ENCODE measurements at places on chromosomes 7 and 10. TPM values are rescaled to one million over a fixed set of nuclear protein-coding genes. Genes with fewer than 3 reads are reported as not detected.

DNA sequence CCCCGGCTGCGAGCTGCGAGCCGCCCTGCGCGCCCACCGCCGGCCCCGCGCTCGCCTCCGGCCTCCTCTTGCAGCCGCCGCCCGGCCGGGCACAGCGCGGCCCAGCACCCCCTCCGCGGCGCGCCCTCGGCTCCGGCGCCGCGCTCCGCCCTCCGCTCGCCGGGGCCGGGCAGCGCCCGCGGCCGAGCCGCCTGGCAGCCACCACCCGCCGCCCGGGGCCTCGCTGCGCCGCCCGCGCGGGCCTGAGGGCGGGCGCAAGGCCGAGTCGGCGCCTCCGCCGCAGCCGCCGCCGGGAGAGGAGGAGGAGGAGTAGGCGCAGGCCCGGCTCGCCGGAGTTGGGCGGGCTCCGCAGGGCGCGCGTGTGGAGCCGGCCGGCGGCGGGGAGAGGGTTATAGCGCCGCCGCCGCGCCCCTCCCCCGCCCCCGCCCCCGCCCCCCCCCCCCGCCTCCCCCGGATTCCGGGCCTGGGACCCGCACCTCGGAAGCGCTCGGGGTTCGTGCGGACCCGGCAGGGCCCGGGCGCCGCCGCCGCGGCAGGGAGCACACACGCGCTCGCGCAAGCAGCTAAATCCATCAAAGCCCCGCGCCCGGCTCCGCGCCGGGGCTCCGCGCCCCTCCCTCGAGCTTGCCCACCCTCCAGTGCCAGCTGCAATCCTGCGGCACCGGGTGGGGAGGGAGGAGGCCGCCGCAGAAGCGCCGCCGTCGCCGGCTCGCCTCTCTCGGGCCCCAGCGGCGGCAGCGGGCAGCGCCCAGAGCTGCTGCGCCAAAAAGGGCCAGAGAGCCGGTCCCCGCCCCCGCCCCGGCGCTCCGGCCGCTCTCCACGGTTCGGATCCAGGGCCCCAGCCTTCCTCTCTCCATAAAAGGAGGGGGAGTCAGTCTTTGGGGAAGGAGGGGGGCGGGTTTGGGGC lies at the start of gene PDGFA:
Gene PDGFA (minus strand): TSS at position 363 of the 907 bp plus-strand sequence. CDS start 845 bp downstream, outside the sequence.
- DNase-seq: no peak

Gene BMPER
- not detected for total RNA-seq

DNA sequence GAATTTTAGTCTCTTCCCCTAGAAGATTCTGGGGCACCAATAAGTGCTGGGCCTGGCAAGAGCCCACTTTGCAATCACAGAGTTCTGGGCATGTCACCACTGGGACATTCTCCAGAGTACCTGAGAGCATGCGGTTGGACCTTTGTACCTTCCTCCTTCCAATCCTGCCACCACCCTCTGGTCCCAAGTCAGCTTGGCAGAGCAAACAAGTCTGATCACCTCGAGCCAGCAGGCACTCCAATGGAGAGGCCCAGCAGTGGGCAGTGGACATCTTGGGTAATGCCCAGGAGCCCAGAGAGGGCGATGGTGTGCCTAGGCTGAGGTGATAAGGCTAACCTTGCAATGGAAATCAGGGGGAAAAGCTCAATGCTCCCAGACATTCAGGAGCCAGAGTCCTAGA lies 43.4 kb downstream of the SH3PXD2A start:
- DNase-seq: no peak

DNA sequence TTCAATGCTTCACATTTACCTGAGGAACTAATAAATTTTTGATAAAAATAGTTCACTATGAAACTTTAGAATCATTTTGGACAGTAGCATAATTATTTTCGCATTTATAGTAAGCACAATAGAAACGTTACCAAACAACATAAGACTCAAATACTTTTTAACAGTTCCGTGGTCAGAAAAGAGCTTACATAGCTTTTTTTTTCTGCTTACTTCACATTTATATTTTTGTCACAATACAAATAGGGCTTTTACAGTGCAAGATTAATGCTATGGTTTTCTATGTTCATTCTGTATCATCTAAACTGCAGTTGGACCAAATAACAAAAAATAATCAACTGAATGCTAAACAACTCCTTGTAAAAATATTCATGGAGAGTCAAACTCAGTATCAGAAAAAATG lies 26.5 kb upstream of the RHOBTB1 start:
- no peak for DNase-seq

Gene FERD3L
- not detected for total RNA-seq
